Stimulated activated CD4-positive, alpha-beta T cell treated with anti-CD3 and anti-CD28 coated beads, Interleukin-12 subunit alpha, Interleukin-12 subunit beta, amount 100 ng/mL, for 4 hours (primary cell): ENCODE measurements at places on chromosomes 7 and 10.

- no peak for DNase-seq
Measured at GRCh38 chr10:3399756-3400155, 227.2 kb upstream of the PITRM1 start.

DNA sequence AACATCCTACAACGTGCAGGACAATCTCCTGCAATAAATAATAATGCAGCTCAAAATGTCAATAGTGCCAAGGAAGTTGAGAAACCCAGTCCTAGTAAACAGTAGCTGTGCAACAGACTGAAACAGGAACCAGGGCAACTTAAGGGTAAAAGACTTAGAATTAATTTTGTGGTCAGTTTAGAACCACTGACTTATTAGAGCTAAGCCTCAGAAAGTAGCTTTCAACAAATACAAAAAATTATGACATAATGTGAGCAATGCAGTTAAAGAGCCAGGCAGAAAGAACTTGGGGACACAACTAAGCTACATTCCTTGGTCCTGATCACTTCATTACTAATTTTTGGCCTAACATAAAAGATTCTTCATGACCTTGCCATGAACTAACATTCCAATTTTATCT lies 195.4 kb downstream of the MACC1 start:
- DNase-seq, result no peak

DNA sequence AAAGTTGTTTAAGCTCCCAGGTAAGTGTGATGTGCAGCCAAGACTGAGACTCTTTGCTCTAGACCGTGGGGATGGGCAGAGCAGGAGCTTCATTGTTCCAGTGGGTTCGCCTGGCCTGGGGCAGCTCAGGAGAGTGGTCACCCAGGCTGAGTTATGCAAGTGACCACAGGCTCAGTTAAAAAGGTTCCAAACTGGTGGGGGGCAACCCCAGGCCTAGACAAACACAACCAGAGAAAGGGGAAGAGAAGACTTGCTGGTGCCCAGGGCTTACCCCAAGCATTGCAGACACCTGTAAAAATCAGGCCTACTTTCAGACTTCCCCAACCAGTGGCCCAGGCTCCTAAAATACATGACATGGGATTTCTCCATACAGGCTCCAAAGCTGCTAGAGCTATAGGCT lies 21.6 kb downstream of the CREB3L2 start:
- no peak for DNase-seq

DNA sequence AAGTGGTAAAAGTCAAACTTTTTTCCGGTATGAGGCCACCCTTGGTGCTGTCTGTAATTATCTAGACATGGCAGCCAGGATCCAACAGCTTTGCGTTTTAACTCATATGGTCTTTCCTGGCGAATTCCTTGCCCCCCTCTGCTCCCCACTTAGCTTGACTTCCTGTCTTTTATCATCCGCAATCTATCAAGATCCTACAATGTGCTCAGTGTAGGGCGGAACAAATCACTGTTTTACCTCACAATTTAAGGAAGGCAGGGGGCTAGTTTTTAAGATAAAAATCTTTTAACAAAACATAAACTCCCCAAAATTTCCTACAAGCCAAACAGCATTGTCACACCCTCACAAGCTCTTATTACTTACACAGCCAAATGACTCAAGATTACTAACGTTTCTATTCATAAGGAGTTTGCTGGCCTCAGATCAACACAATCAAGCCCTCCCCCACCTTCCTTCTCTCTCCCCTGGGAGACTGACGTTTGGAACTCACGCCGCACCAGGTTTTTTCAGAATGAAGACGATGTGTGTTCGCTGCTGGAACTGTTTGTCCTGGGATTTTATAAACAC lies 1.3 kb upstream of the CDK14 start:
- DNase-seq, result no peak

DNA sequence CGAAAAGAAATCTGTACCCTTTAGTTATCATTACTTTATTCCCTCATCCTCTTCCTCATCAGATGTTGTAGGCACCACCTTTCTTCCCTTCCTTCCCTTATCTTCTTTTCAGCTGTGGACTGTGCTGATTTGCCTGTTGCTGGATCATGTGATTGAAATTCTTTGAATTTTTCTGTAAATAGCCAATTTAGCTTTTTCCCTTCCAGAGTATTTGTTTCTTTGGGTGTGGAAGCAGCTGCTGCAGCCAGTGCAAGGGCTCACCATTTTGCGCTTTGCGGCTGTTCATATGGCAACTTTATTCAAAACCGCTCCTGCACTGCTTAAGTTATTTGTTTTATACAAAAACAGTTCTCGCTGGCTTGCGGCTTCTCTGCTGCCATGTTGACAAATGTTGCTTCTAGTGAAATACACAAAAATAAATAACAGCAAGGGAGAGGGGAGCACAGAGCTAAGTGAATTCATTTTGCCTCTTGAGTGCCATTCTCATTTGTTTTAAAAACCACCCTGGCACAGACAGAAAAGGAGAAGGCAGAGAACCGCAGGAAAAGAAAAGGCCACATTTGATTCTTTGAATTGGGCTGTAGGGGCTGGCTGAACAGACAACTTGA lies 151.2 kb downstream of the AUTS2 start:
- DNase-seq, result no peak

GRCh38 chr10:6956562-6956961 lies 376.5 kb upstream of the PRKCQ start:
- no peak for DNase-seq

DNA sequence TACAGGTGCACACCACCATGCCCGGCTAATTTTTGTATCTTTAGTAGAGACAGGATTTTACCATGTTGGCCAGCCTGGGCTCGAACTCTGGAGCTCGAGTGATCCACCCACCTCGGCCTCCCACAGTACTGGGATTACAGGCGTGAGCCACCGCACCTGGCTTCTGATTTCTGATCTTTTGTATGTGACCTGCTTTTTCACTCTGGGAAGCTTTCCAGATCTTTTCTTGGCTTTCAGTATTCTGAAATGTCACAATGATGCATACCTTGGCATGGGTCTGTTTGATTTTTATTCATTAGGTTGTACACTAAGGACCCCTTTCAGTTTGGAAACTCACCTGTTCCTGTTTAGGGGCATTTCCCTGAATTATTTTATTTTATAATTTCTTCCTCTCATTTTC lies 41.6 kb downstream of the PROSER2 start:
- DNase-seq, result no peak

GRCh38 chr7:154578336-154578735 lies 424.6 kb downstream of the PAXIP1 start:
- DNase-seq, result no peak

DNA sequence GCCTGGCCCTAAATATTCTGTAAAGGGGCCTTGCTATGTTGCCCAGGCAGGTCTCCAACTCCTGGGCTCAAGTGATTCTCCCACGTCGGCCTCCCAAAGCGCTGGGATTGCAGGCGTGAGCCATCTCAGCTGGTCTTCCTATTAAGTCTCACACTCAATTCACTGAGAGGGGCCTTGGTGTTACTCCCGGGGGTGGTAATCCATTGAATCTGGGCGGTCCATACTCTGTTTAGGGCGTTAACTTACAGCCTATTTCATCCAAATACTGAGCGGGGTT lies 665 bp upstream of the SRRT start:
- DNase-seq, result no peak

DNA sequence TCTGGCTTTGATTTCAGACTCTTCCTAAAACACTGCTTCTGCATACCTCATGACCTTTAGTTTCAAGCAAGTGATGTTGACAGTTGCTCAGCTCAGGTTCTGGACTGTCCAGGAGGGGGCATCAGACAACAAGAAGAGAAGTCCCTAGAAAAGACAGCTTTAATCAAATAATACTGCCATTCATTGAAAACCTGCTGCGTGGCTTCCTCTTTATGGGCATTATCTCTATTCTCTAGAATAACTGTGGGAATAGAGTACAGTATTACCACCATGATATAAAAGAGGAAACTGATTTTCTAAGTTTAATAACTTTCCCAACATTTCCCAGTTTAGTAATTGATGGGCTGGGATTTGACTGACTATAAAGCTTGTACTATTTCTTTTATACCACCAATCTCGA lies 170.4 kb downstream of the SNX13 start:
- DNase-seq, result peak; percentile 30

- no peak for DNase-seq
Measured at GRCh38 chr7:70833726-70834125, 298.2 kb upstream of the GALNT17 start.

DNA sequence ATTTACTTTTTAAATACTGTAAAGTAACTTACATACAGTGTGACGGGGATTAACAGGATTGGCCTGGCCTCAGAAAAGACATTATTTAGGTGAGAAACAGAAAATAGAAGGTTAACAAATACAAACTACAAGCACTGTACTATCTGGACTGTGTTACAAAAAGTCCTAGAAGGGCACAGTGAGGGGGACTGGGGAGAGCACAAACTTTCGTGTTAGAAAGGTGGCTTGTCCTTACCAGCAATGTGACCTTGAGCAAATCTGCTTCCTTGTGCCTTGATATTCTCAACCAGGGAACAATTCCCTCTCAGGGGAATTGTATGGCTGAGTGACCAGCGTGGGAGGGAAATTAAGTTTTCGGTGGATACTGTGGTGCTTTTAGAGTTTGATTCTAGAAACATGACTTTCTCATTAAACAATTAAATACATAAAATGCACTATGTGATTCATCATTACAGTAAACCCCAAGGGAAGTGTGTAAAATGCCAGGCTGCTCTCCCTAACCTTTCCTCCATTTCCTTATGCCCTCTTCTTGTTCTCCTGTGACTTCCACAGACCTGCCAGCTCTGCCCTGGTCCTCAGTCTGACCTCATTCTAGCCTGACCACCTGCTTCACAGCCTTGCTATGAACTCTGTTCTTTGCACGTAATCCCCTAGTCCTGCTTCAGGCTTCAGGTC lies 57.7 kb downstream of the OSBPL3 start:
- DNase-seq, result no peak

- no peak for DNase-seq
Measured at GRCh38 chr7:30880125-30880720, 31.4 kb upstream of the AQP1 start.

DNA sequence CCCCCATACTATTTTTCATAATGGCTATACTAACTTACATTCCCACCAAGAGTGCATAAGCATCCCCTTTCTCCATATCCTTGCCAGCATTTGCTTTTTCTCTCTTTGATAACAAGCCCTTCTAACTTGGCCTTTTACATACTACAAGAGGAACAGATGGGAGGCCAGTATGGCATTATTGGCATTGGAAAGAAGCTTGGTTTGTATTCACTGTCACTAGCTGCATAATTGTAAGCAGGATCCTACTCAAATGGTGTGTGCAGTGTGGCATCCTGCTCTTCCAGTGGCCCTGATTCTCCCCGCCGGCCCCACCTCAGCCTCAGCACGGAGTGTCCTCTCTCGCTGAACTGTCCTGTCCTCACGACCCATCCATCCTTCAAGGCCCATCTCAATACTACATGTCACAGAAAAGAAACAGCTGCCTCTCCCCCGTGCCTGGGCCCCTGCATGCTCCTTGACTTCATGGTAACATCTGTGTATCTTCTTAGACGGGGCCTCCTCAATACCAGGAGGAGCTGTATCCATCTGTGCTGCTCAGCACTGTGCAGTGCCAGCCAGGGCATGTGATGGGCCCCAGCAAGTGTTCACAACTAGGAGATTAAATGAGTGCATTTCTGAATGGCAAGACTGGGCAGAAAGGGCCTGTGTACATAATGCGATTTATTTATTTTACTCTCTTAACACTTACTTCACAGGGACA lies 205.2 kb downstream of the COBL start:
- DNase-seq, result no peak

DNA sequence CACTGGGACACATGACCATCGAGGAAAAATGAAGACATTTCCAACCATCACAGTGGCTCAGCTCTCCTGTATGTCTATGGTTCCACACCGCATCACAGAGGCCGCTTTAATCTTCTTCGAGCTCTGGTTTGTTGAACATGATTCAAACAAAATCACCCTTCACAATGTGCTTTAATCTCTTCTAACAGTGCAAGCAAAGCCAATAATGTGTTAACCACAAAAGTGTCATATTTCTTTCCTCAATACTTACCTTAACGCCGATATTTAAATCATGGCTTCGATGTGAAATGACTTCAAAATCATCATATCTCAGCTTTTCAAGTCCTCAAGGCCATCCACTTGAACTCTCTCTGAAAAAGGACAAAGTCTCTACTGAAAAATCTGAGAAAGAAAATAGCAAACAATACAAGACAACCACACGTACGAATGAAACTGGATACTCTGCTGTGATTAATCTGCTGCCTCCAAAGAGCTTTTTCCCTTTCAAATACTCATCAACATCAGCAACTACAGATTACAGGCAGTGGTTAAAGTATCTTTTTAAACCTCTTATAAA lies 23.0 kb upstream of the SVIL start:
- no peak for DNase-seq

GRCh38 chr7:11818281-11818680 lies 13.7 kb downstream of the THSD7A start:
- DNase-seq, result no peak

- no peak for DNase-seq
Measured at GRCh38 chr10:15868006-15868405, 7.7 kb upstream of the MINDY3 start.

DNA sequence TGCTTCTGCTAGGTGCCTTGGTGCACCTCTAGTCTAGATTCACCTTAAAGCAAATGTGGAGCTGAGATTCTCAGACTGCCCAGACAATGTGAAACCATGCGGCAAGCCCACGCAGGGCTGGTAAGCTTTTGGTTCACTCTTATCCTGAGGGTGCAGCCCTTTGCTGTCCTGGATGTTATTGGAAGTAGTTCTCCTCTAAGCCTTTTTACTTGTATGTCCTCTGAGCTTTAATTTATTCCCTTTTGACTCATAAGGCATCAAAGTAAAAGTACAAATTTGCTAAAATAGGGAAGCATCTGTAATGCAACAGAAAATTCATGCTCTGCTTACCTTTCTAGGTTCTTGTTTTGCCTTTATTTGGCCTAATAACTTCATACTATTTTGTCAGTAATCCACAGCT lies 186.8 kb downstream of the MACC1 start:
- DNase-seq, result no peak

- DNase-seq, result no peak
Measured at GRCh38 chr10:48683868-48684267, 805 bp upstream of the WDFY4 start.

- no peak for DNase-seq
Measured at GRCh38 chr7:2166625-2167280, 66.0 kb downstream of the MAD1L1 start.

- no peak for DNase-seq
Measured at GRCh38 chr10:113711142-113711541, 31.4 kb downstream of the CASP7 start.

GRCh38 chr7:118288098-118288497 lies 63.6 kb downstream of the ANKRD7 start:
- DNase-seq, result no peak
